Aorta (tissue), 5 donors: ENCODE measurements at places on chromosomes 3 and 15. TPM values are rescaled to one million over a fixed set of nuclear protein-coding genes. Genes with fewer than 3 reads are reported as not detected.

Gene CHRNA7
- 3.6 TPM for total RNA-seq

Gene HTD2
- total RNA-seq: 6.5 TPM

Gene FBXL22
- 18.6 TPM for total RNA-seq

DNA sequence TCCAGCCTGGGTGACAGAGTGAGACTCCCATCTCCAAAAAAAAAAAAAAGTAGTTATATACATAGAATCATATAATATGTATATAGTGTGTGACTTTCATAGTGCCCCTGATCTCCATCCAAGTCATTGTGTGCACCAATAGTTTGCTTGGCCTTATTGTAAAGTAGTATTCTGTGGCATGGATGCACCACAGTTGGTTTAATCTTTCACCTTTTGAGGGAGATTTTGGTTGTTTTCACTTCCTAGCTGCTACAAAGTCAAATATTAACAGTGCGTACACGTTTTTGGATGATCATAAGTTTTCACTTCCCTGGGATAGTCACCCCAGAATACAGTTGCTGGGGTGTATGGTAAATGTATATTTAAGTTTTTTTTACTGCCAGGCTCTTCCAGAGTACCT lies 162.8 kb downstream of the PTPRG start:
- no peak overlapping the region for H3K27ac ChIP-seq
- no peak overlapping the region for H3K4me3 ChIP-seq
- no peak for DNase-seq
- no peaks in the 10 kb centered on the region for H3K36me3 ChIP-seq
- no peaks in the 10 kb centered on the region for H3K27me3 ChIP-seq

DNA sequence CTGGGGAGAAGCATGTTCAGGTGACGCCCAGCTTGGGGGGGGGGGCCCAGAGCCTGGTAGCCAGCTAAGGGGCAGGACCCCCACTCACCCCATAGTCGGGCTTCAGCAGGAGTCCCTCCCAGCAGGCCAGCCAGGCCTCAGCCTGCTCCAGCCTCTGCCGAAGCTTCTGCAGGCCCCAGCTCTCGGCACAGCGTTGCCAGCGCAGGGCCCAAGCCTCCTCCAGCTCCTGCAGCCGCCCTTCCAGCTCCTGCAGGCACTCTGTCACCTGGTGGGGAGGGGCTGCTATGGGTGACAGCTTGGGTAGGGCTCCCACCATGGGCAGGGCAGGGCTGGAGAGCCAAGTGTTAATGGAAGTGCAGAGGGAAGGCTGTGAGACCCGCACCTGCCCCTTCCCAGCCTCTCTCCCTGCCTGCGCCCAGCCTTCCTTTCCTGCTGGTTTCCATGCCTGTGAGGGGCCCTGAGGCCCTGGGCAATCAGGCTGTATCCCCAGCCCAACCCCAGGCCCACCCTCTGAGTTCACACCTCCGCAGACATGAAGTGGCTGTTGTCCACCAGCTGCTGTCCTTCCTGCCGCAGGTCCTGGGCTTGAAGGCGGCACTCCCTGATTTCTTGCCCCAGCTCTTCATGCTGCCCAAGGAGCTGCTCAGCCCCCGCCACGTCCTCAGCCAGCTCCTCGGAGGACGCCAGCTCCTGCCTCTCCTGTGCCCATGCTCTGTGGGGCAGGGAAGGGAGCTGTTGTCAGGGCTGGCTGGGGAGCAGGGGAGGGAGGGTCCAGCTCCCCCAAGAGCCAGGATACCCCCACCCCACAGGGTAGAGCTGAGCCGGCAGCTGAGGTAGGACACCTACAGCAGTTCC lies 14.3 kb downstream of the PLA2G4B start:
- no peaks in the 10 kb centered on the region for H3K36me3 ChIP-seq
- no peaks in the 10 kb centered on the region for H3K4me1 ChIP-seq
- H3K27ac ChIP-seq: no peak overlapping the region
- no peaks in the 10 kb centered on the region for H3K27me3 ChIP-seq
- DNase-seq: no peak

DNA sequence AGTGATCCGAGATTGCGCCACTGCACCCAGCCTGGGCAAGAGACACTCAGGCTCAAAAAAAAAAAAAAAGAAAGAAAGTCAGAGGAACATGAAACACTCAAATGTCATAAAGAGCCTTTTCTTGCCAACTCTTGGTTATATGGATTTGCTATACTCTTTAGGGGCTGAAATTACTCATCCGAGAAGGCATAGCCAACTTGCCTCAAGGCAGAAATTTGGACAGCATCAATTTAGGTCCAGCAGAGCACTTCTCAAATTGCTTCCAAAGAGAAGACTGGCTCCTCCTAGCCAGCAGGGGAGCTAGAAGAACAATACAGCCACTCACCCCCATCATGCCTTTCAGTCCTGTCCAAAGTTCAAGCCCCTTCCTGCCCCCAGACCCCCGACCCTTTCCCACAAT lies 43.8 kb downstream of the OSBPL10 start:
- H3K27ac ChIP-seq: no peak overlapping the region
- H3K36me3 ChIP-seq: no peaks in the 10 kb centered on the region
- H3K4me3 ChIP-seq: no peak overlapping the region
- DNase-seq: no peak
- H3K4me1 ChIP-seq: peaks cover 7% of the 10 kb centered on the region
- H3K27me3 ChIP-seq: no peaks in the 10 kb centered on the region
